Neural progenitor cell (in vitro differentiated cells): ENCODE measurements at places on chromosomes 1 and 21.

GRCh38 chr1:67031121-67031858 lies 22.7 kb downstream of the SLC35D1 start:
- DNase-seq: peak; percentile 11

DNA sequence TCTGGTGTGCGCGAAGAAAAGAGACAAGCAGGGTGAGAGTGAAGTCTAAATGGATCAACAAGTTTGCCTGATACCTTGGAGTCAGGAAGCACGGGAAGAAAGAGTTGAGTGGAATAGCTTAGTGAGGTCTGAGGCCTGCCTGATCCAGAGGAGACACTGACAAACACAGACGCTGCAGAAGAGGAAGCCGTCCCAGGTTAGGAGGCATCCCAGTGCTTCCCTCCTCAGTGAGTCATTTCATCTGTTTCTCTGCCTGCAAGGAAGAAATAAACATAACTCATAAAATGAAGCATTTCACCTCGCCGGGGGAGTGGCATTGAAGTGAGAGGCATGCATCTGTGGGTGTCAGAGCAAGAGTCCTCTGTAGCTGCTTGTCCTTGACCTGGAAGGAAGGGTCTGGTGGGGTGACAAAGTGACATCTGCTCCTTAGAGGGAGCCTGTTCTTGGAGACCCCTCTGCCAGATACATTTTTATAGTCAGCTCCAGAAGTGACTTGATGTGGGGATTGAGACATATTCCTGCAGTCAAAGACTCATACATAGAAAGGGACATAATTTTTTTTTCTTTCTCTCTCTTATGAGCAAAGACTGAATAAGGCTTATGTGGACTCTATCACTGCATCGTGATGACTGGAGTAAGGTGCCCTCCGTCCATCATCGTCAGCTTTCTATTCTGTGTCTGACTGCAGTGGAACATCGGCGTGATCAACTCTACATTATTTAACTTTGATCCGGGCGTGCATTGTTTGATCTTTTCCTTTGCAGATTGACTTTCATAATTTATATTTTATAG lies 256.7 kb downstream of the KIF26B start:
- no peak for DNase-seq

DNA sequence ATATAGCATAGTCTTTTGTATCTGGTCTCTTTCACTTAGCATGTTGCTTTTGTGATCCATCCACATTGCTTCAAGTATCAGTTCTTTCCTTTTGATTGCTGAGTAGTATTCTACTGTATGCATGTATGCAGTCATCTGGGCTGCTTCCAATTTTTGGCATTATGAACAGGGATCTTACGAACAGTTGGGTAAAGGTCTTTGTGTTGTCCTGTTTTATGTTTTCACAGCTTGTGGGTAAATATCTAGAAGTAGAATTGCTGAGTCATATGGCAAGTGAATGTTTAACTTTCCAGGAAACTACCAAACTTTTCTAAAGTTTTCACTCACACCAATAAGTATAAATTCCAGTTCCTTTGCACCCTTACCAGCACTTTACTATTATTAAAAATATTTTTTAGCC lies 60.9 kb downstream of the LHX4 start:
- DNase-seq: no peak

DNA sequence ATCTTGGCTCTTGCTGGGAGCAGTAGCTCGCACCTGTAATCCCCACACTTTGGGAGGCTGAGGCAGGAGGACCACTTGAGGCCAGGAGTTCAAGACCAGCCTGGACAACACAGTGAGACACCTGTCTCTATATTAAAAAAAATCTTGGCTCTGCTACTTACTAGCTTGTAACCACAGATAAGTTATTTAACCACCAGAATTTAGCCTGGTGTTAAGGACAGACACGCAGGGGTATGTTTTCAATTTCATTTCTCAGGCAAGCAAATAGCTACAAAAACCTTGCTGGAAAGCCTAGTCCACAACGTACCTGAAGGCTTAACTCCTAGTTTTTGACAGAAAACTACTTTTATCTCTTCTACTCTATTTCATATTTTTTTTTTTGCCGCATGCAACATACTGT lies 24.8 kb upstream of the GFI1 start:
- no peak for DNase-seq

DNA sequence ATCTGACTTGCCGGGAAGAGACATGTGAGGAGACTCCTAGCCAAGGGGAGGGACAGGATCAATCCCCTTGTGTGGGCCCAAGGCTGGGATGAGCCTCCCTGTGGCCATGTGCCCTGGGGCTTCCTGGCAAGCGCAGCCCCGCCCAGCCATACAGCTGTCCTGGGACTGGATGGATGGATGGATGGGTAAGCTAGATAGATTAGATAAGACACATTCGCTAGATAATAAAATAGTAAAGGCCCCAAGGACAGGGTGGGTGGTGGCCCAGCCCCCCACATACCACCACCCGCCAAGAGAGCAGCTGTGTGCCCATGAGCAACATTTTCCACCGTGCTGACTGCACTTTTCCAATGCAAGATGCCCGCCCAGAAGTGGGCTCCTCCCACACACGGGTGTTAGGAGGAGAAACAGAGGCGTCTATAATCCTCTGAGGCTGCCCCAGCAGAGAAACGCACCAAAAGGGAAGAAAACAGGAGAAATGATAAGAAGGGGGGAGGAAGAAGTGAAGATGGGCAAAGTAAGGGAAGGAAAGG lies 25.1 kb downstream of the ZBTB17 start:
- no peak for DNase-seq

- DNase-seq: peak; percentile 19
These were observed 281.5 kb downstream of the NEGR1 start for GRCh38 chr1:72000809-72001208.

- no peak for DNase-seq
These were observed 28.3 kb upstream of the PCBP3 start for GRCh38 chr21:45615145-45615711.

DNA sequence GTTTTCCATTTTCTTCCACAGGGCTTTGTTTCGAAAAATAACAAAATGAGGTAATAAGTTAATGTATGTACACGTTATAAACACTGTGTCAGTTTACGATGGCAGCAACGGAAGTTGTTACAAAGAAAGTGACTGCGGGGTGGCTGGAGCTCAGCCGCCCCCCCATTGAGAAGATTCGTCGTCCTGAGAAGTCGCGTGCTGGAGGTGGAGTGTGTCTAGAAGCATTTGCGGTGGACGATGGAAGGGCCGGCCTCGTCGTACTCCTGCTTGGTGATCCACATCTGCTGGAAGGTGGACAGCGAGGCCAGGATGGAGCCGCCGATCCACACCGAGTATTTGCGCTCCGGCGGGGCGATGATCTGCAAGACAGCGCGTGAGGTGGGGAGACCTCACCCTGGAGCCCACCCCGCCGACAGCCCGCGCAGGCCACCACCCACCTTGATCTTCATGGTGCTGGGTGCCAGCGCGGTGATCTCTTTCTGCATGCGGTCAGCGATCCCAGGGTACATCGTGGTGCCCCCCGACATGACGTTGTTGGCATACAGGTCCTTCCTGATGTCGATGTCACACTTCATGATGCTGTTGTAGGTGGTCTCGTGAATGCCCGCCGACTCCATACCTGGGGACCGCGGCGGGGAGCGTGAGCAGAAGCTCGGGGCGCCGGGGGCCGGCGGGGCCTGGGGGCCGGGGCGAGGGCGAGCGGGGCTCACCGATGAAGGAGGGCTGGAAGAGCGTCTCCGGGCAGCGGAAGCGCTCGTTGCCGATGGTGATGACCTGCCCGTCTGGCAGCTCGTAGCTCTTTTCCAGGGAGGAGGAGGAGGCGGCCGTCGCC lies 2.4 kb downstream of the ACTA1 start:
- no peak for DNase-seq

DNA sequence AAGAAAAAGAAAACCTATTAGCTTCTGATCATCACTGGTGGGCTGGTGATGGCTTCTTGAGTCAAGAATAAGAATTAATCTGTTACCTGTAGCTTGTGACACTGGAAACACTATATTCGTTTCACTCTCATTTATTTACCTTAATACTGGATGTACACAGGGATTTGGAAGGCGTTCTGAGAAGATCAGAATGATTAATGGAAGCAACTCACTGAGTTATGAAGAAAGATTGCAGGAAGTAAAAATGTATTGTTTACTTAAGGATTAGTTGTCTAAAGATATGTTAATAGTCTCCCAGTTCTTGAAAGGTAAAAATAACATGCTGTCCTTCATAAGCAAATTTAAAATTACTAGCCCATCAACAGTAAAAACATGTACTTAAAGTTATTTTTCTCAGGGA lies 644.9 kb upstream of the NCAM2 start:
- no peak for DNase-seq

DNA sequence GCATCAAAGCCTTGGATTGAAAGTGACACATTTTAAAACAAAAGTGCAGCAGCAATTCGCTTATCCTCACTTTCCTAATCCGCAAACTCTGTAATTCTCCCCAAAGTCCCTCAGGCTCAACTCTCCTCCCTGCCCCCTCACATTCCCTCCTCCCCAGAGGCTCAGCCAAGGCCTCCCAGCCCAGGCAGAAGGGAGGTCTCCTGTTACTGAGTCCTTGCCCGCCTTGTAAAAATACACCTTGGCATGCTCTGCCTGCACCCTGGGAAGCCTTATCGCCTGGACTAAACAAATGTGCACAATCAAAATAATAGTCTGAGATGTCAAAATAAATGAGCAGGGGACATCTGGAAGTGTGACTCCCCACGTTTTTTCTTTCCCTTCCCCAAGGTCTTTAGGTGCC lies 109.7 kb downstream of the PLXNA2 start:
- DNase-seq: peak; percentile 38

- DNase-seq: no peak
These were observed 380 bp downstream of the TFF2 start for GRCh38 chr21:42350318-42350910.

- DNase-seq: no peak
These were observed 291.0 kb downstream of the PRDM2 start for GRCh38 chr1:13990939-13991338.

GRCh38 chr21:43034101-43034500 lies 41.5 kb downstream of the CBS start:
- no peak for DNase-seq

DNA sequence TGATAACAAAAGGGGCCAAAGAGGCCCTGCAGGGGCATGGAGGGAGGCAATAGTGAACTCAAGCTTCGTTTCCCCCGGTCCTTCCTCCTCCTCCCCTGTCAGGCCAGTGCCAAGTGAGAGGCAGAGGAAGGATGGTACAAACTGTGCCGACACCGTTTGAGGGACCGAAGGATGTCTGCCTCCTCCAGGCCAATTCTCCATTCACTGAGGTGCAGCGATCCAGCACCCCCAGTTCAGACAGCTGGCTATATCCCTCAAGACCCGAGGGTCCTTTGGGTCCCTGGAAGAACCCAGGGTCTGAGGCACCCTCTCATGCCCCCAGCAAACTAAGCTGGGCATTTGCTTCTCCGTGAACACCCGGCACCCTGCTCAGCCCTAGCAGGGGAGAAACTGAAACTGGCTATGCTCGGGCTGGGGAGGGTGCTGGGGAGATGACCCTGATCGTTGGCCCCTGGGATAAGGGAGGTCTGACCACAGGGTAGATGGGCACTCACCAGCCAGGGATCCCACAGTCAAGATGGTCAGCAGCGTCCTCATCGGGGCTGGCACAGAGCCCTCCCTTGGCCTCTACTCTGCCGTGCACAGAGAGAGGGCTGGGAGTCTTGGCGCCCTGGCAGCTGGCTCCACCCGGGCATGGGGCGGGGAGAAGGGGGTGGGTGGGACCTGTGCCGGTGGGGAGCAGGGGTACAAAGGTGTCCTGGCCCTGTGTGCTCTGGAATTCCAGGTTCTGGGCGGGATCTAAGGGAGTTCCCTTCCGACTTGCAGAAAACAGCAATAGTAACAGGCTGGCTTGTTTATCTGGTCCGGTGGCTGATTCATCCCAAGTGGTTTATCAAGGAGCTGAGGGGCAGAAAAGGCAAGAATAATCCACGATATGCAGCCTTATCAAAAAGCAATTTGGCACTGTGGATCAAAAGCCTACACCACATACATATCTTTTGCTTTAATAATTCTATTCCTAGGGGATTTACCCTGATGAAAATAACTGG lies at the start of gene IL22RA1:
Gene IL22RA1, minus strand, starts transcription at position 595 of the 989 bp plus-strand sequence. Its CDS starts 58 bp downstream, at position 537.
- no peak for DNase-seq

DNA sequence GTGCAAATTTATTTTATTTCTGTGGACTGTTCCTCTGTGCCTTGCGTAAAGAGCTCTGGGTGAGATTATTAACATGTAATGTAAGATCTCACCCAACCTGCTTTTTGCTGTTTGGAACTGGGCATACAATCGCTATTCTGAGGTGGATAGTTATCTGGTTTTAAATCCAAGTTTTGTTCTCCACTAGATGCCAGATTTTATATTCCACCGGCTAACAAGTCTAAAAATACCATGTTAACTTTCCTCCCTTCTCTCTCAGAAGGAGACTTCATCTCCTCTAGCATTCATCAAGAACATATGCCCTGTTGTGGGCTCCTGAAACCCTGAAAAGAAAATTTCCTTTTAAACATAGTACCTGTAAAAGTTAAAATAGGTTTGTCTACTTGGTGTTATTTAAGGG lies 56.4 kb downstream of the C1orf21 start:
- DNase-seq: no peak

GRCh38 chr1:36650200-36651065 lies 167.7 kb upstream of the CSF3R start:
- peak; percentile 69 for DNase-seq

DNA sequence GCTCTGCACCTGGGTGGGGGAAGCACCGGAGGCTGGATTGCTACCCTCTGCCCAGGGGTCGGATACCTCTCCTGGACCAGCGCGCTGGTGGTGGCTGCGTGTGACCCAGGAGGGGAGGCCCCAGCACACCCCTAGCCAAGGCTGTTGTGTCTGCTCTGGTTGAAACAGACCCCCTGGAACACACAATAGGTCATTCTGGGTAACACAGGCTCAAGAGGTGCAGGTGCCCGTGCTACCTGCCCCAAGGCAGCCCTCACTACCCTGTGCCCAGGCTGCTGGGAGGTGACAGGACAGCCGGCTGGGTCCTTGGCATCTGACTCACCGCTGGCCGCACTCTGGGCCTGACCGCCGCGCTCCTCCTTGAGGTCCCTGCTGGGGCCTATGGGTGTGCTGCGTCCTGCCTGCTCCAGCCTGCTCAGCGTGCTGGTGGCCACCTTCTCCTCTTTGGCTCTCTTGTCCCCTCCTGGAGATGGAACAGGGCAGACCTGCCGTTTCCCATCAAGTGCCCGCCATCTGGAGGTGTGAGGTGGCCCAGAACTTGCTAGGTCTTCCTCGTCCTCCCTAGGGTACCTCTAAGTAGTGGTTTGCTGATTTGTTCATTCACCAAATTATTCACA lies 30.0 kb downstream of the ZBTB17 start:
- DNase-seq: no peak

DNA sequence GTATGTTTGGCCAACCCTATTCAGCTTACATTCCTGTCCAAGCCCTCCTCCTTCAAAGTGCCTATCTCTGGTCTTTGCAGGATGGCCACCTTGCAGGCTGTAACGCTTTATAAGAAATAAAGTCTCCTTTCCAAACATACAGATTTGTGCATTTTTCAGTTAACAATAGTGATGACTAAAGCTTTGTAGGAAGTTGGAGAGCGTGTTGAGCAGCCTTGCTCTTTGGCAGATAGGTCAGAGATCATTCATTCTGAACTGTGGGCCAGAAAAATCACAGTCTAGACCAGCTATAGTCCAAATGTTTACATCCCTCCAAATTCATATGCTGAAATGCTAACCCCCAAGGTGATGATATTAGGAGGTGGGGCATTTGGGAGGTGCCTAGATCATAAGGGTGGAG lies 34.0 kb upstream of the FAM89A start:
- DNase-seq: no peak
